Tibial nerve (tissue), 4 donors: ENCODE measurements at places on chromosomes 1 and 21. TPM values are rescaled to one million over a fixed set of nuclear protein-coding genes. Genes with fewer than 3 reads are reported as not detected.
A peak's percentile ranks its signal among the peaks of the same experiment; 100 is the strongest.

Gene SMYD2
- total RNA-seq = 23.7 TPM

Gene RIIAD1
- total RNA-seq = not detected

Gene ARTN
- 0.66 TPM for total RNA-seq

Gene PALMD
- total RNA-seq = 67.3 TPM

Gene C1orf53
- not detected for total RNA-seq

Gene ATP6V1G3
- not detected for total RNA-seq

Gene PYHIN1
- total RNA-seq = 3.0 TPM

Gene SPRR5
- not detected for total RNA-seq

- no peak overlapping the region for H3K4me3 ChIP-seq
- no peak overlapping the region for H3K27ac ChIP-seq
- DNase-seq = no peak
Observed at GRCh38 chr1:147579532-147579931, 38.2 kb downstream of the BCL9 start.

GRCh38 chr1:239843541-239843940 lies 248.1 kb upstream of the FMN2 start:
- no peak for DNase-seq
- H3K4me1 ChIP-seq = no peaks in the 10 kb centered on the region
- H3K36me3 ChIP-seq = no peaks in the 10 kb centered on the region
- no peak overlapping the region for H3K4me3 ChIP-seq
- H3K27ac ChIP-seq = no peak overlapping the region

DNA sequence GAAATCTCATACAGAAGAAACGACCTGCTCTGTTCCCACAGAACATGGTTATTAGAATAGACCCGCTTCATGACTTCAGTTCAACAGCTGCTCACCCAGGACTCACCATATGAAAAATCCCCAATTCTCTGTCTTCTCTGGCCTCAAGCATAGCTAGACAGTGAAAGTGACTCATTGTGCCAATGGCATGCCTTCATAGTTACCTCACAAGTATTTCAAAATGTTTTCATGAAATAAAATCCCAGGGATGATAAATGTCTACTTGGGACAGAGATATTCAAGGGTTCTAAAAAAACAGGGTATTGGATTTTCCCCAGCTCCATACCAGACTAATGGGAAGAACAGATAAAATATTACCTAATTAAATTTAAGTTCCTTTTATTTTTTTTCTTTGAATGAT lies 82.3 kb downstream of the NOTCH2 start:
- H3K4me1 ChIP-seq = peaks cover 19% of the 10 kb centered on the region
- H3K4me3 ChIP-seq = no peak overlapping the region
- no peaks in the 10 kb centered on the region for H3K27me3 ChIP-seq
- no peaks in the 10 kb centered on the region for H3K36me3 ChIP-seq

- H3K27ac ChIP-seq = no peak overlapping the region
- H3K4me1 ChIP-seq = no peaks in the 10 kb centered on the region
- no peaks in the 10 kb centered on the region for H3K36me3 ChIP-seq
- H3K4me3 ChIP-seq = no peak overlapping the region
- H3K27me3 ChIP-seq = no peaks in the 10 kb centered on the region
- DNase-seq = no peak
Observed at GRCh38 chr1:33524586-33524985, 52.1 kb downstream of the ZSCAN20 start.

DNA sequence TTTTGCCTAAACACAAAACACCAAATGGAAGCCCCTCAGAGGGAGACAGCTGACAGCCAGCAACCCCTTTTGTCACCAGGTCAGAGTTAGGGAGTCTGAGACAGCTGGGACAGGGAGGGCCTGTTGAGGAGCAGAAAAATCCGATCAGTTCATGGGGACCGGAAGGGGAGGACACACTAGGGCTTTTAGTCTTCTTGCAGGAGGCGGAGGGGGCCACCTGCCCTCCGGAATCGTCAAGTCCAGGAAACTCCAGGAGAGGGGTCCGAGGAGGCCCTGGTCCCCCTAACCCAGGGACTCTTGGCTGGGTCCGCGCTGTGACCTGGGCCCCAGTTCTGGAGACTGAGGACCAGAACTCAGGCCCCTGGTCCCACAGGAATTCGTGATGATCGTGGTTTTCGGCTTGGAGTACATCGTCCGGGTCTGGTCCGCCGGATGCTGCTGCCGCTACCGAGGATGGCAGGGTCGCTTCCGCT lies 34.2 kb downstream of the KCNQ4 start:
- peaks cover 5% of the 10 kb centered on the region for H3K4me1 ChIP-seq
- DNase-seq = no peak
- H3K36me3 ChIP-seq = no peaks in the 10 kb centered on the region
- H3K27ac ChIP-seq = no peak overlapping the region

GRCh38 chr1:50644447-50645105 lies 221.3 kb upstream of the DMRTA2 start:
- H3K36me3 ChIP-seq = no peaks in the 10 kb centered on the region
- H3K4me1 ChIP-seq = no peaks in the 10 kb centered on the region
- no peak overlapping the region for H3K27ac ChIP-seq
- no peak overlapping the region for H3K4me3 ChIP-seq

DNA sequence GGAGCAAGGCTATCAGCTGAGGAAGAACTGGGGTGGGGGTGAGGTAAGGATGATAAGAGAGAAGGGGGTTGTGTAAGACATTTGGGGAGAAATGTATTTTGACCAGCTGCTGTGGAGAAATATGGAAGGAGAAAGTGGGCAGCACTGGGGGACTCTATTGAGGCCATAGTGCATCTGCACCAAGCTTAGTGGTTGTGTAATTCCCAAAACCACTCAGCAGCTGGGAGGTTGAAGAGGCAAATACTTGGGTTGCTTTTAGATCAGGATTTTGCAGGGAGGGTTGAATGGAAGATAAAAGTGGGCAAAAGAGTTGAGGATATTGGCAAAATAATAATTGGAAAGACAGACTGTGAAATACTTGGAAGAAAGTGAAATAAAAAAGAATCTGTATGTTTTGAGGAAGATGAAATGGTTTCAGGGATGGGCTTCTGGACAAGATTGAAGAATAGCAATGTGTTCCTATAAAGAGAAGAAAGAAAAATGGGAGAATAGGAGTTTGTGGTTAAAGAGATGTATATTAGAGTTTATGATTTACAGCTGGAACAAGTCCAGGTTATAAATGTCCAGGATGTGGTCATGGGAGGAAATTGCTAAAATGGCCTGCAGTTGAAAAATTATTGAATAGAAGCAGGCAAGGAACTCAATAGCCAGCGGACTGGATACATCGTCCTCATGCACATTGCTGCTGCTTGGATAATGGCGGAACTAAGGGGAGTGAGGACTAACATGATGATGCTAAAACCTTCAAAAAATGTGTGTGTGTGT lies 162.7 kb downstream of the DNM3 start:
- H3K27me3 ChIP-seq = no peaks in the 10 kb centered on the region
- no peak for DNase-seq
- peak overlapping the region; percentile 2 for H3K27ac ChIP-seq
- H3K4me1 ChIP-seq = no peaks in the 10 kb centered on the region
- H3K4me3 ChIP-seq = no peak overlapping the region
- H3K36me3 ChIP-seq = no peaks in the 10 kb centered on the region
